ENCODE measurements at places on chromosomes 3 and 15.
A peak's percentile ranks its signal among the peaks of the same experiment; 100 is the strongest.

DNA sequence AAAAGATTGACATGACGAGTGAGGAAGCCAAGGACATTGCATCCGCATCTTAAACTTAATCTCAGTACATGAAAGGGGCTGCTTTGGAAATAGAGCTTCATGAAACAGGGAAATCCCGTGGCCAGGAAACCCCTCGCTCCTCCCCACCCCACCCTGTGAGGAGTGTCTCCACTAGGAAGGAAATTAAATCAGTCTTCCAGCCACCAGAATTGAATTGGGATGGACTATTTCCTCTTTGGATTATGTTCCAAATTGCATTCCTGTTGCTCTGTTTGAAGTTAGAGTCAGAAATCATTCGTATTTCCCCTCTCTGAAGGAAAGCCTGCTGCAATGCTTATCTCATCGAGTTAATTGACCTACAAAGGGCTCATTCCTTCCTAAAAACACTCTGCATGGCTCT lies 35.8 kb downstream of the CLDN11 start:
- no peak for DNase-seq
- no peak overlapping the region for H3K27ac ChIP-seq
- H3K4me3 ChIP-seq = no peak overlapping the region
- H3K4me1 ChIP-seq = no peaks in the 10 kb centered on the region
- H3K36me3 ChIP-seq = no peaks in the 10 kb centered on the region
- H3K27me3 ChIP-seq = no peaks in the 10 kb centered on the region

DNA sequence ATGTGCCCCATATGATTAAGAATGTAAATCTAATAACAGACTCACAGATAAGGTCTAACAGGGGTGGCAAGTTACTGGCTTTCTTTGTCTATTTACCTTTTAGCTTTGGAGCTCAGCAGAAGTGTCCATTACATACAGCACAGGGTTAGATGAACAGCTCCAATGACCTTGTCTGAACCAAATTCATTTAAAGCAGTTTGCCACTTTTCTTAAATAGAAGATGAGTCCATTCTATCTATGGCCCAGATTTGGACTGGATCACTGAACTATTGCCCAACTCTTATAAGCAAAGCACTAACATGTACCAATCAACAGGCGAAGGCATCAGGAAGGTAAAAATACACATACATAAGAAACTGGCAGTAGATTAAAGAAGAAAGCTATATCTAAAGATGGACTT lies 214.4 kb downstream of the TIGIT start:
- peaks cover 10% of the 10 kb centered on the region for H3K4me1 ChIP-seq
- no peak for DNase-seq
- H3K4me3 ChIP-seq = no peak overlapping the region
- H3K36me3 ChIP-seq = no peaks in the 10 kb centered on the region

DNA sequence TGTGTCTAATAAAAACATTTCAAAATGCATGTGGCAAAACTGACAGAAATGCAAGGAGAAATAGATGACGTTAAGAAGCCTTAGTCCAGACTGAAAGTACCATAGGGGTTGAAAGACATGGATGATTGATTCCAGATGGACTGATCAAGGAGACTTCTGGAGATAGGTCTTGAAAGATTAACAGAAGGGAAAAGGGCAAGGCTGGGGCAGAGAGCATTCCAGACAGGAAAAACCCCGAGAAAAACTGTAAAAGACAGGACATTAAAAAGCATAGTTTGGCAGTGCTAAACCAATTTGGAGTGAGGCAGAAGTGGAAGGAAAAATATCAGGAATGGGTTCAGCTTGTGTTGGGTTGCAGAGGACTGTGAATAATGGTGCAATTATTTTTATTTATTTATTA lies 375.2 kb upstream of the SGO1 start:
- H3K27me3 ChIP-seq = no peaks in the 10 kb centered on the region
- no peak overlapping the region for H3K27ac ChIP-seq
- no peak overlapping the region for H3K4me3 ChIP-seq
- no peaks in the 10 kb centered on the region for H3K4me1 ChIP-seq
- DNase-seq = no peak

GRCh38 chr15:45203182-45203581 lies 15.4 kb upstream of the SHF start:
- DNase-seq = no peak
- H3K4me3 ChIP-seq = no peak overlapping the region
- H3K36me3 ChIP-seq = no peaks in the 10 kb centered on the region
- no peaks in the 10 kb centered on the region for H3K27me3 ChIP-seq
- H3K27ac ChIP-seq = no peak overlapping the region

- H3K36me3 ChIP-seq = peaks cover 6% of the 10 kb centered on the region
- no peak overlapping the region for H3K4me3 ChIP-seq
- peak; percentile 64 for DNase-seq
- H3K27me3 ChIP-seq = no peaks in the 10 kb centered on the region
- H3K27ac ChIP-seq = no peak overlapping the region
- no peaks in the 10 kb centered on the region for H3K4me1 ChIP-seq
Measured at GRCh38 chr3:23888617-23889228, 28.1 kb downstream of the NKIRAS1 start.

- H3K4me1 ChIP-seq = no peaks in the 10 kb centered on the region
- no peak overlapping the region for H3K4me3 ChIP-seq
- peak; percentile 22 for DNase-seq
- H3K27ac ChIP-seq = no peak overlapping the region
- H3K36me3 ChIP-seq = peaks cover 36% of the 10 kb centered on the region
Measured at GRCh38 chr15:59138243-59138642, 33.3 kb downstream of the CCNB2 start.

DNA sequence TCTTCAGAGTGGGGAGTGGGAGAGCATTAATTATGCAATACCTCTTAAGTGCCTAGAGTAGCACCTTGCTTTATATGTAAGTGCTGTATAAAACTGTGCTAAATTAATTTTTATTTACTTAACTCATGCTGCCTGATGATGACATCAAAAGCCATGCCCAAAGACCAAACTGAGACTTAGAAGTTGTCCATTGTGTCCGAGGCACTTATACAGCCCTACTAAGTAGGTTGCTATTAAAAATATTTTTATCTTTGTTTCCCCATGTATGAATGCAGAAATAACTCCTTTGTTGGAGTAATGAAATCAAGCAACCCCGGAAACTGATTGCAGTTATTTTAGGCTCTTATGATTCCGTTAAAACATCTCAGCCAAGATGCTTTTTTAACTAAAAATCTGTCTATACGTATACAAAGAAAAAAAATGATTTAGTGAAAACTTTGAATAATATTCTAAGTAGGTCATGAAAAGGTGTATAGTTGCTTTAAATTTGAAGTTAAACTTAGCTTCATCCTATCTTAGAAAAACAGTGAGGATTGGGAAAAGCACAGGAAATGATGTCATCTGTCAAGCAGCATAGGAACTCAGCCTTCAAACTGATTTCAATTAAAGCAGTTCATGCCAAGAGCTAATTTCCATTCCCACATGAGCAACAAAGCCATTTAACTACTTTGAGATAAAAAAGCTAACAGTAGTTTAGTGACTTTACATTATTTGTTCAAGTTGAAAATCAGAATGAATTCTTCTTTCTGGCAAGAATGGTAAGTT lies 43.0 kb downstream of the FBN1 start:
- no peak overlapping the region for H3K4me3 ChIP-seq
- peaks cover 22% of the 10 kb centered on the region for H3K36me3 ChIP-seq
- H3K4me1 ChIP-seq = peaks cover 20% of the 10 kb centered on the region
- no peaks in the 10 kb centered on the region for H3K27me3 ChIP-seq
- DNase-seq = peak; percentile 81

- H3K36me3 ChIP-seq = no peaks in the 10 kb centered on the region
- no peaks in the 10 kb centered on the region for H3K27me3 ChIP-seq
- peaks cover 5% of the 10 kb centered on the region for H3K4me1 ChIP-seq
- no peak overlapping the region for H3K27ac ChIP-seq
- DNase-seq = no peak
Measured at GRCh38 chr15:84983294-84983693, 1.6 kb downstream of the PDE8A start.

DNA sequence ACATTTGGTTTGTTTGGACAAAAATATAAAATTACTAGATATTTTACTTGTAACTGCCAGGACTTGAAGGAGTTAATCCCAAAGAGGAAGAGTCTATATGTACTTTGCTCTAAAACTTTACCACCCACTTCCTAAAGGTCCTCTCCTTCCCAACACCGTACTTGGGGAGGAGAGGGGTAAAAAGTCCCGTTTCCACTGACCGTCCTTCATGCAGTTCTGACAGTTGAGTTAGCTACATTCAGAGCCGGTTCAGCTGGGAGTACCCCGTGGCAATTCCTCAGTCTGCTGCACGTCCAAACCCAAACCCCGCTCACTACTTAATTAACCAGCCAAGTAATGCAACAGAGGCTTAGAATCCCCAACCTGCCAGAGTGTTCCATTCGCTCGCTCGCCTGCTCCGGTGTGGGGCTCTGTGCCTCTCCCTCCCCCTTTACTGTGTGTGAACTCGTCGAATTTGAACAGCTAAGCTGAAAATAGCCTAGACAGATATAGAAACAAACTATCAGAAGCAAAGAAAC lies 519.7 kb downstream of the FOXP1 start:
- no peaks in the 10 kb centered on the region for H3K36me3 ChIP-seq
- H3K27ac ChIP-seq = peak overlapping the region; percentile 94
- H3K4me1 ChIP-seq = peaks cover 11% of the 10 kb centered on the region
- H3K27me3 ChIP-seq = no peaks in the 10 kb centered on the region

- H3K27me3 ChIP-seq = no peaks in the 10 kb centered on the region
- no peaks in the 10 kb centered on the region for H3K36me3 ChIP-seq
- DNase-seq = no peak
- no peak overlapping the region for H3K27ac ChIP-seq
- no peak overlapping the region for H3K4me3 ChIP-seq
- no peaks in the 10 kb centered on the region for H3K4me1 ChIP-seq
Measured at GRCh38 chr3:102374863-102375634, 59.8 kb upstream of the ZPLD1 start.

GRCh38 chr3:4730719-4731118 lies 237.6 kb downstream of the ITPR1 start:
- DNase-seq = no peak
- no peaks in the 10 kb centered on the region for H3K4me1 ChIP-seq
- H3K27me3 ChIP-seq = peaks cover 23% of the 10 kb centered on the region
- no peak overlapping the region for H3K27ac ChIP-seq

- DNase-seq = no peak
- H3K4me1 ChIP-seq = peaks cover 9% of the 10 kb centered on the region
- peaks cover 6% of the 10 kb centered on the region for H3K36me3 ChIP-seq
- H3K4me3 ChIP-seq = no peak overlapping the region
- no peak overlapping the region for H3K27ac ChIP-seq
- H3K27me3 ChIP-seq = 0 out of 2 replicates have a peak, but pooled peaks cover 2% of the 10 kb centered on the region
Measured at GRCh38 chr3:12437861-12438260, 46.4 kb upstream of the TSEN2 start.

GRCh38 chr15:74497584-74497983 lies 36.6 kb upstream of the UBL7 start:
- no peak overlapping the region for H3K27ac ChIP-seq
- no peaks in the 10 kb centered on the region for H3K36me3 ChIP-seq
- H3K27me3 ChIP-seq = no peaks in the 10 kb centered on the region

DNA sequence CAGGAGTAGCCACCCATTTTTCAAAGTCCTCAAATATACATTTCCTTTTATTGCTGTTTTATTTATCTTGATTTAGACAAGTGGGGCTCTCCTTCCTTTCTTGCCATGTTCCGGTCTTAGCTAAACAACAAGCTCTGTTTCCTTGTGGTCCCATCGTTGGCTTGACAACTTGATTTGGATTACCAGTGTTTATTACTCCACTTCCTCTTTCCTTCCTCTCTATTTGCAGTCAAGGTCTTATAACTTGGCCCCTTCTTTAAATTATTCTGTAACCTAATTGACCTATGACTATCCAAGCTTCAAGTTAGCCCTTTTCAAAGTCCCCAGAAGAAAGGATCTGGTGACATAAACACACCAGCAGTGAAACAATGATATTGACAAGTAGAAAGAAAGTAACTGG lies 130.6 kb upstream of the STT3B start:
- no peaks in the 10 kb centered on the region for H3K27me3 ChIP-seq
- no peak overlapping the region for H3K27ac ChIP-seq
- H3K36me3 ChIP-seq = no peaks in the 10 kb centered on the region
- H3K4me3 ChIP-seq = no peak overlapping the region
- no peak for DNase-seq

GRCh38 chr3:156341831-156342416 lies 213.0 kb downstream of the SSR3 start:
- no peaks in the 10 kb centered on the region for H3K4me1 ChIP-seq
- no peak for DNase-seq
- no peak overlapping the region for H3K4me3 ChIP-seq
- H3K27me3 ChIP-seq = peaks cover 3% of the 10 kb centered on the region
- no peak overlapping the region for H3K27ac ChIP-seq

GRCh38 chr3:150699068-150699639 lies 4.6 kb downstream of the ERICH6 start:
- DNase-seq = peak; percentile 53
- H3K4me1 ChIP-seq = peaks cover 2% of the 10 kb centered on the region
- no peaks in the 10 kb centered on the region for H3K27me3 ChIP-seq
- H3K4me3 ChIP-seq = no peak overlapping the region
- no peaks in the 10 kb centered on the region for H3K36me3 ChIP-seq

DNA sequence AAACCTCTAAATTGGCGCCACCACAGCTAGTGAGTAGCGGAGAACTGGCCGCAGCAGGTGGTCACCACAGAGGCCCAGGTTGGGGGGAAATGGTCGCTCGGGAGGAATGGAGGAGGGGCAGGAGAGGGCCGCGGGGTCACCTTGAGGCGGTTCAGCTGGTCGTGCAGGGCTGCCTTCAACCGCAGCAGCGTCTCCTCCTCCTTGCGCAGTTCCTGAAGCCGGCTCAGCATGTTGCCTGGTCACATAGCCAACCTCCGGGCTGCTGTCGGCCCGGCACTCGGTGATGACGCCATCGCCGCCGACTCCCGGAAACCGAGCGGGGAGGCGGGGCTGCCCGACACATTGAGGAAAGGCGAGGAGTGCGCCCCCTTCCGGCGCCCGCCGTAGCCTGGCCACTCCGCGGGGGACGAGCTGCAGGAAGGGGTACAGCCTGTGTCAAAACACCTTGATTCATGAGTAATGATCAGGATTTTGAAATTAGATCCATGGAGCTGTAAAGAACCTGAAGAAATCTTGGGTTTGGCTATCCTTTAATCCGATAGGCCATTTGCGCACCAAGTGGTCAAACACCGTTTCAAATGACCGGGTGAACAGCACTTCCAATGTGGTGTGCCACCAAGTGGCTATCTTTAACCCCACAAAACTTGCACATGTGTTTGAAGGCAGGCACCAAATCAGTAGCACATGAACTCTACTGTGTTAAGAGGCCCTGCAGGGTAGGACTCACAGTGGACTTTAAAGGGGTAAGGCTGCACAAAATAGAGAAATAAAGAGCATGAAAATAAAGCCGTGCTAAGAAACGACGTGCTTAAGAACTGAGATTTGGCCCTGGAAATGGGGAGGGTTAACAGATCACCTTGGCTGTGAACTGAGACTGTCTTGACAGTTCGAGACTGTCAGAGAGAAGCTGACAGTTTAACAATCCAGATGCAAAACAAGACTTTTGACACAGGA lies at the start of gene SNAPC5:
SNAPC5 (minus strand) TSS at position 261 of the 954 bp plus-strand sequence; CDS start at position 230, 31 bp downstream.
- no peaks in the 10 kb centered on the region for H3K4me1 ChIP-seq
- H3K27me3 ChIP-seq = no peaks in the 10 kb centered on the region
- H3K27ac ChIP-seq = peak within 1 kb of the TSS; percentile 78

DNA sequence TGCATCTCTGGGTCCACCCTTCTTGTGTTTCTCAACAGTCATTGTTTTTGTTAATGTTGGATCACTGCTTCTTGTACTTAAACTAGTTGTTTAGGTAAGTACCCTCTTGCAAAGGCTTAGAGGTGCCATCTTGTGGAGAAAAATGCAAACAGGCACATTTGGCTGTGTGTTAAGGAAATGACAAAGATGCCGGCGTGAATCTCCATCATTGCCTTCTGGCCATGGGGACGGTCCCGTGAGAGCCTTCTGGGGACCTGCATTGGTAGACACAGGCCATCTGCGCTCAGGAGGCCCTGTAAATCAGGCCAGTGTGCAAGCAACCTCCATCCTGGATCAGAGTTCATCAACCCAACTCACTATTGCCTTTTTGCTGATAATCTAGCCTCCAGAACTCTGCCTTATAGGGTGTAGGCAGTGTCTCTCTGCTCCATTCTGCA lies 158.6 kb upstream of the NR2E3 start:
- H3K4me1 ChIP-seq = peaks cover 6% of the 10 kb centered on the region
- no peaks in the 10 kb centered on the region for H3K27me3 ChIP-seq
- peak; percentile 86 for DNase-seq
- H3K36me3 ChIP-seq = no peaks in the 10 kb centered on the region
- H3K27ac ChIP-seq = no peak overlapping the region
